NCI-H2227 treated with DMSO at 0.1 percent for 48 hours (cell line): ENCODE measurements at places on chromosomes 13 and 19.

- DNase-seq: no peak
Observed at GRCh38 chr13:27783111-27783510, 9.2 kb upstream of the GSX1 start.

DNA sequence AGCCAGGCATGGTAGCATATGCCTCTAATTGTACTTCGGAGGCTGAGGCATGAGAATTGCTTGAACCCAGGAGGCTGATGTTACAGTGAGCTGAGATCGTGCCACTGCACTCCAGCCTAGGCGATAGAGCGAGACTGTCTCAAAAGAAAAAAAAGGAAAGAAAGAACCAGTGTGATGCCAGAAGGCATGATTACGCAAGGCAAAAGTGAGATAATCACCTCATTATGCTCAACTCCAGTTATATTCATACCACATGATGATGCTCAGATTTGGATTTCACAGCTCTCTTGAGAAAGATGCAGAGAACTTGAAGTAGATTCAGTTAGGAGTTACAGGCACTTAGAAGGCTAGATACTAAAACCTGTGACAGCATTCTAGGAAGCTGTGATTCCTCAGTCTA, 21.8 kb downstream of the RCBTB1 start:
- no peak for DNase-seq

- no peak for DNase-seq
Observed at GRCh38 chr19:17703824-17704463, 15.3 kb upstream of the MAP1S start.

GRCh38 chr13:78576261-78576660, 27.1 kb downstream of the POU4F1 start:
- DNase-seq: no peak

DNA sequence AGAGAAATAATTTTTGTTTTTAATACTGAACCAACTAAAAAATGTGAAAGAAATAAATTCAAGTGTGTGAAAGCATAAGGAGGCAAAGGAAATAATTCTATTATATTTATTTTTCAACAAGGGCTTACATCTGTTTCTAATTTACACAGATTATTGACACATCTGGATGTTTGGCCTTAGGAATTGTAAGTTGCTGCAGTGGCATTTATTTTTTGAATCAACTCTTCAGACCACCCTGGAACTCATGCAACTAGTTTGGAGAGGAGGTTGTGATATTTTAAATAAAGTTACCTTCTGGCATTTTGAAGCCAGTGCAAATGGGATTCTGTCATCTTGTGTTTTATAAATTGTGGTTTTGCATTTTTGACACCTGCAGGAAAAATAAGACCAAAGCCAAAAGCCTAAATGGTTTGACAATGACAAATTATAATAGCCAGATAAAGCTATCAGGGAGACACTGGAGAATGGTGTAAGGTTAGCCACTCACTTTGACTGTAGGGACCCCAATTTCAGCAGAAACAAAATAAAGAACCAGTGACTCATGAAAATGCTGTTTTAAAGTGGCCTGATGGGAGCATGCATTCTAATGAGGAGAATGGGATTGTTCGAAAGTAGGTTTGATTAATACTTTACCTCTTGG, 192.9 kb downstream of the KLF5 start:
- no peak for DNase-seq

DNA sequence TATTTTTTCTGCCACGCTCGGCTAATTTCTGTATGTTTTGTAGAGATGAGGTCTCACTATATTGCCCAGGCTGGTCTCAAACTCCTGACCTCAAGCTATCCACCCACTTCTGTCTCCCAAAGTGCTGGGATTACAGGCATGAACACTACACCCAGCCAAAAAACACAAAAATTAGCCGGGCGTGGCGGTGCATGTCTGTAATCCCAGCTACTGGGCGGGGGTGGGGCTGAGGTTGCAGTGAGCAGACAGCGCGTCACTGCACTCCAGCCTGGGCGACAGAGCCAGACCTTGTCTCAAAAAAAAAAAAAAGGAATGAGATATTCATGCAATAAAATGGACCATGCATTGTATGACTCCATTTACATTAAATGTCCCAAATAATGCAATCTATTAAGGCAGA, 32.2 kb downstream of the VASP start:
- DNase-seq: no peak
